ENCODE measurements at places on chromosomes 3 and 15.

GRCh38 chr3:158506456-158506855, 64.5 kb upstream of the MLF1 start:
- DNase-seq: no peak

- DNase-seq: peak; percentile 85
These were observed 60.5 kb downstream of the SH3BP5 start for GRCh38 chr3:15271785-15272381.

GRCh38 chr3:44926921-44927320, 49.1 kb downstream of the ZDHHC3 start:
- no peak for DNase-seq

- no peak for DNase-seq
These were observed 3.8 kb downstream of the RNU6-1 start for GRCh38 chr15:67836134-67836455.

- DNase-seq: no peak
These were observed 89.5 kb downstream of the LARS2 start for GRCh38 chr3:45477838-45478237.

- no peak for DNase-seq
These were observed 23.6 kb upstream of the SSUH2 start for GRCh38 chr3:8668216-8668615.

DNA sequence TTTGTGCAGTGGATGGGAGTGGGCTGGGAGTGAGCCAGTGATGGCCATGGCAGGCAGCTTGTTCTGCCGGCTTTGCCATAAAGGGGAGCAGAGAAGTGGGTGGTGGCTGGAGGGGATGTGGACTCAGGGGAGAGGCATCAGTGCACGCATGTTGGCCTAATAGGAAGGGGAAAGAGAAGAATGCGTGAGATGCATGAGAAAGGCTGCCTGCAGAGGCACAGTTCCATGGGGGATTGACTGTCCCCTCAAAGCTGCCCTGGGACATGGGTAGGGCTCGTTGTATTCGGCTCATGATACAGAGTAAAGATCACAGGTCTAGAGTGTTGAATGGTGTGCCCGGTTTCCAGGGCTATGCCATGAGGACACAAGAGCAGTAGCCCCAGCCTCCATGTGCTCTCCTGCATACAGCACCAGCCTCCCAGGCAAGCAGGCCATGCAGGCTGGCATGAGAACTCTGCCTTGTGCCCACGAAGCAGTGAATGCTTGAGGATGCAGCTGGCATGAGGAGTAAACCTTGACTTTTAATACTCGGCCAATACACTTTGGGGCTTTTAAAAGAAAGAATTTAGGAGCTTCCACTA, 68.0 kb upstream of the SNRPA1 start:
- DNase-seq: no peak

DNA sequence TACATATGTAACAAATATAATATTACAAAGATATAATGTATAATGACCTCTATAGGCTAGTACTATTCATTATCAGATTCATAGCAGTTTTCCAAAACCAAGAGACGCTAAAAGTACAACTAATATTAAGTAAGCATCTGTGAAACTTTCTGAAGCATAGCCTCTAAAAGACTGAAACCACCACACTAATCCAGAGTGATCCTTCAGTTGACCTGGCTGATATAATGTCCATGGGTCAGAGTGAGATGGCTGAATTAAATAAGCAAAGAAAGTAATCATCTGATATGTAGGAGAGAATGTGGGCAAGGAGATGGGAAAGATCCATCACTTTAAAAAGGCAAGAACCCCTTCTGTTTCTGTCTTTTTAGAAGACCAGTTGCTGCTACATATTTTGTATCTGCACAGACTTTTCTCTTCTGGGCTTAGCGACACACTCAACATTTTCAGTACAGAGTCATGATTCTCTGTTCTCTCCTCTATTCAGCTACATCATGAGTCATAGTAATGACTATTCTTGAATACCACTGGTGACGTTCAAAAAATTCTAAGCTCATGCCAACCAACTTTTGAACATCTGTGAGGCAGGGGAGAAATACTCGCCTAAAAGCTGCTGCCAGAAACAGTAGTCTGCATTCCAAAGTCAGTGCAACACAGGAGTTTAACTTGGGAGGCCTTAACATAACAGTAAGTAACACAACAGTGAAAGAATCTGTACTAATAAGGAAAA, 149.6 kb downstream of the MAGI1 start:
- DNase-seq: no peak

DNA sequence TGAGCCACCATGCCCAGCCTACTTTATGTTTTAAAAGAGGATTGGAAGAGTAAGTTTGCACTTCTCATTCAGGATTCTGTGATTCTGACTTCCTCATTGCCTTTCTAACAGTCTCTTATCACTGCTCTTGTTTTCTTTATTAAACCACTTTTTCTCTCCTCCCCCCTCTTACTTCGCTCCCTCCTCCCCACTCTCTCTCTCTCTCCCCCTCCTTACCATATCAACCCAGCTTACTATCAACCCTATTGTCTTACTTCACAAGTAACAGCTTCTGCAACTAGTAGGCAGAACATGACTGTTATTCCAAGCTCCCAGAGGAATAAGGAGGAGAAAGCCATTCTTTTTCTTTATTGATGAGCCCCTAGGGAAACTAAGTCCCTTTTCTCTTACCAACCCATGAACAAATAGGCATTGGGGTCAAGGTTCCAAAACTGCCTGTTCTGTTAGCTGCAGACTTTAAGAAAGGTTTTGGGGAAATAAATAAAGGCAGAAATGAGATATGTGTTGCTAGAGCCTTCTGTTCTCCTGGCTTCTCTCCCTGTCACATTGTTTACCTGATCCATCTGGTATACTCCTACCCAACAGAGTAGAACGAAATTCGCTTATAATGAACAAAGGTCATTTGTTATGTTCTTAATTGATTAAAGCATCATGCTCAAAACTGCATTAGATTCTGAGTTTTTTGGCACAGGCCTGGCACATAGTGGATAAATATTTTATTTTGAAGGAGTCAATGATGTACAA, 56.4 kb upstream of the RASGRP1 start:
- DNase-seq: no peak

- no peak for DNase-seq
These were observed 70.1 kb downstream of the SMAD3 start for GRCh38 chr15:67135494-67135893.

GRCh38 chr15:74196175-74196574, 6.4 kb downstream of the STRA6 start:
- no peak for DNase-seq

DNA sequence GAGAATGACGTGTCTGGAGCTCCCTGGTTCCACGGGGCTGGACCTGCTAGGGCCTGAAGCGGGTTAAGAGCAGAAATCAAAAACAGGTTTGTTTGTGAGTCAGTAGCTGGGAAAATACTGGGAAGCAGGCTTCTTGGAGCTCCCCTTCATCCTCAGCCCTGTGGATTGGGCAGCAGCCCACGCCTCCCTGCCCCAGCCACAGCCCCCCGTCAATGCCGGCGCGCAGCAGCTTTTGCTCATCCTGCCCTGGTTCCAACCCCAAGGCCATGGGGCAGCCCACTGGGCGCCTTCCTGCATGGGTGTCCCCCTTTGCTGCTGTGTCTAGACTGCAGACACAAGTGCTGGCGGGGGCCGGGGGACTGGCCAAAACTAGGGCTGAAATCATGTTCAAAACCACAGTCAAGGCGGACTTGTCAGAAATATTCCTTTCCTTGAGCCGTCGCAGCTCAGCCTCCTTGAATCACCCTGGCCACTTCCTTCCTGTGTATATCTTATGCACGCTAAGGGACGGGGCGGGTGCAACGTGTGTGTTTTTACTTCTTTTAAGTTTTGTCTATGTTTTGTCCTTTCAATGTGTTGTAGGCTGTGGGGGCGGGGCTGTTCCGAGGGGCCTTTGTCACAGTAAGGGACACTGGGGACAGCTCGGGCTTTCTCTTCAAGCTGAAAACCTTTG, 108.1 kb downstream of the KLF13 start:
- DNase-seq: peak; percentile 78

DNA sequence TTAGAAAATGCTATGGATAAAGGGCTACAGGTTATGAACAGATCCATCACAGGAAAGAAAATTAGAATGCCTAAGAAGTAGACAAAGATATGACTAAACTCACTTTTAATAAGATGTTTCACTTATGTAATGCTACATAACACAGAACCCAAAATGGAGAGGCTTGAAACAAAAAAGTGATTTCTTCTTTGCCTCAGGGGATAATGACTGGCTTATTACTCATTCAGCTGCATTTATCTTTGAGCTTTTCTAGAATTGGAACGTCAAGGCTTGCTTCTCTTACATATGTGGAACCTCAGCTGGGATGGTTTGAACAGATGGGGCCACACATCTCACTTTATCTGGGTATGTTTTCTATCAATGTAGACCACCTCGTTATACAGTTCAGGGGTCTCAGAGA, 120.6 kb upstream of the EPHA3 start:
- DNase-seq: no peak

DNA sequence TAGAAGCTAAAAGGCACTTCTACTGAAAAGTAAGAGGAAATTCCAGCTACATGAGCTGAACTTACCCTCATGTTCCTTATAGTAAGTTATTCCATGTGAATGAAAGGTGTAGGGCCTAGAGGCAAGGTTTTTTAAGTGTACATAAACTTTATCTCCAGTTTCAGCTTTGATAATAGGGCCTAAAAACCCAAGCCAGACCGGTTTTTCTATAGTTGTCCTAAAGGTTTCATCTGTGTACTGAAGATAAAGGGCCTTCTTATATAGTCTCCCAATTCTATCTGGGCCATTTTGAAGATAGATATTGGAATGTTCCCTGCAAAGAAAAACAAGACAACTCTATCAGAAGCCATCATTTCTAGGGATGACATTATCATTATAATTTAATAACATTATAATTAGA, 9.2 kb downstream of the CP start:
- DNase-seq: no peak

- DNase-seq: no peak
These were observed 123.0 kb upstream of the NR2F2 start for GRCh38 chr15:96207377-96208006.

GRCh38 chr15:39407116-39407515, 173.8 kb upstream of the THBS1 start:
- no peak for DNase-seq

- DNase-seq: no peak
These were observed 17.2 kb downstream of the CPA3 start for GRCh38 chr3:148882288-148882687.

DNA sequence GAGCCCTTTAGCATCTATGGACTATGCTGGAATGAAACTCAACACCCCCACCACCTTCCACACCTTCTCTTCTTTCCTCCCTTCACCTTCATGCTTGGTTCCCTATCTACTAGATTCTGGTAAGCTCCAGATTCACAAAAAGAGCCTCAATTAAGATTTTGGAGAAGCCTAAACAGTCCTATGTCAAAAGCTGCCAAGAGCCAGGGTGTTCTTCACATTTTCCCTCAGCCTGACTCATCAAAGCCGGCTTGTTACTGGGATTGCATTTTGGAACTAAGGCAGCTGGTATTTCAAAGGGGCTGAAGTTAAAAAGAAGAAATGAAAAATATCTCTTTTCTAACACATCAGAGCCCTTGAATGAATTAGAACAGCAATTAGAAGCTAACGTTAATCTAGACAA, 247.7 kb downstream of the MYRIP start:
- DNase-seq: no peak

DNA sequence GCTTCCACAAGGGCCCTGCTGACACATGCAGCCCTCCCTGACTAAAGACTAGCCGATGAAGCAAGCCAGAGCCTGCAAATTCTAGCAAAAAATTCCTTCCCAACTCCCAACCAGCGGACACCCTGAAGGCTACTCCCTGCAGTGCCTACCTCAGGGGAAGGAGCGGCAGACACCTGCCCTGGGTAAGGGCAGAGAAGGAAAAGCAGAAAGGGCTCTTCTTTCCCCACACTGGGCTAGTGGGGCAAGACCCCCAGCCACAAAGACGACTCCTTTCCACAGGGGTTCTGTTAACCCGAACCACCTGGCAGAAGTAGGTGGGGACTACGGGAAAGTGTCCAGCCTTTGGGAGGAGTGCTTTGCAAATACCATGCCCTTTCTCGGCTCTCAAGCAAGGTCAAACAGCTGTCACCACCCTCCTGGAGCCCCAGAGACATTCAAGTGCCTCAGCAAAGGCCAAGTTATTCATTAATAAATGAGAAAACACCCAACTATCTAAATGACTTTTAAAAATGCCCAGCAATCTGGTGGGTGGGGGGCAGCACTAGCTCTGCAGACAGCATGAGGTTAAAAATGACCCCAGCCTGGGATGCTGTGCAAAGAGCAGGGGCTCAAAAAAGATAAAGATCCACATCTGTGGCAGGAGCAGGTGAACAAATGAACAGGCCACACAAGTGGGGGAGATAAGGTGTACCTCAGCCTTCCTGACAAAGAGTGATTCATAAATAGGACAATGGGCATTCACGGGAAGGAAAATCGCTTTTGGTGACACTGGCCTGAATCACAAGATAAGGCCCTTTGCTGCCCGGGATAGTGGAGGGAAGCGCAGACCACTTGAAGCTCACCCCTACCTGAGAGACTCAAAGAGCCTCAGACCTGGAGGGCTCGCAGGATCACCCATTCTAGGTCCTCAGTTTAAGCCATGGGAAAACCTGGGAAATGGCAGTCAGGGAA, 33.0 kb downstream of the CCDC12 start:
- DNase-seq: no peak

DNA sequence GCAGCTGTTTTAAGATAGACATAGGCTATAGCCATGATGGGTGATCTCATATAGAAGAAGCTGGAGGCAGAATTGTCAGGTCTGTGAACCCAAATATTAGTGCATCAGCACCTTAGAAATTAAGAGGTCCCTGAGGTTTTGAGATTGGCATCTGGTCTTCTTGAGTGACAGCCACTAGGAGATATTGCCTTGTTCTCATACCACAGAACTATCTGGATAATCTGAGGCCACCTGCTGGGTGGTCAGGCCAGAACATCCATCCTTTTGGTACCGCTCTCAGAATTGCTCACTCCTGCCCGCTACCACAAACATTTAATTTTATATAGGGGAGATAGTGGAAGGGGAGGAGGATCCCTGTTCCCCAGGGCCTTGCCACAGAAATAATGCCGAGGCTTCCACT, 210.6 kb upstream of the ZPLD1 start:
- DNase-seq: no peak

- DNase-seq: no peak
These were observed at the start of gene CNTN3 for GRCh38 chr3:74614107-74614967. Gene CNTN3, minus strand, starts transcription at chr3:74614659. Its CDS starts 93,547 bp downstream, at chr3:74521112.

DNA sequence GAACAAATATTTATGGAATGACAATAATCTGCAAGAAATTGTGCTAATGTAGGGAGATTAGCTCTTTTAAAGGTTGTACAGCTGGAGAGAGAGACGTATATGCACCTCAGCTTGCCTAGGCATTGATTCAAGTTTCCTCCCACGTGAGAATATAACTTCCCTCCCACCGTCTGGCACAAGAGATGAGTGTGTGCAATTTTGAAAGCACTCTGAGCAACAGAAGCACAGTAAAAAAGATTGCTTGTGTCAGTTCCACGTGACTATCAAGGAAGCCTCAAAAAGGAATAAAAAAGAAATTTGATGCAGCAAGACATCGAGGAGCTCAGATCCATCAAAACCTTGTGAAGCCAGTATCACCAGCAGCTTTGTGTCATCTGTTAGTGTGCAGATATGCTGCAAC, 435.3 kb downstream of the TUSC7 start:
- no peak for DNase-seq

GRCh38 chr15:66785637-66786036, 83.6 kb downstream of the SMAD6 start:
- no peak for DNase-seq

- DNase-seq: no peak
These were observed 199.1 kb downstream of the LRRN1 start for GRCh38 chr3:3998140-3998922.

Measured in stimulated activated CD8-positive, alpha-beta memory T cell treated with anti-CD3 and anti-CD28 coated beads, Interleukin-7, amount 100 ng/mL, for 4 hours (primary cell).